ENCODE measurements at places on chromosomes 5 and 9.

DNA sequence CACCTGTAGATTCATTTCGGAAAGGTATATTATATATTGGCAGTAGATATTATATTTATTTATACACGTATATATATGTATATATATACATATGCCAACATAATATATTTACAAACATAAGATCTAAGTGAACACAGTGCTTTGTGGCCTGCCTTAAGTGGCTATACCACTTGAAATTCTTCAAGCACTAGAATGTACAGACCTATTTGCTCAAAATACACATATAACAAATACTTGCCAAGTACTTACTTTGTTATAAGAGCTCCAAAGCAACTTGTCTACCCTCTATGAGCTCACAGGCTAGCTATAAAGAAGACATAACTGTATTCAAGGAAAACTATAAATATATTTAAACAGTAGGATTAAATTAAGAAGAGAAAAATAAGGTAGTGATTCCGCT lies 33.6 kb upstream of the SLC36A1 start:
- DNase-seq = no peak
- H3K4me3 ChIP-seq = no peak overlapping the region
- no peaks in the 10 kb centered on the region for H3K36me3 ChIP-seq
- peaks cover 13% of the 10 kb centered on the region for H3K27me3 ChIP-seq
- H3K4me1 ChIP-seq = no peaks in the 10 kb centered on the region

DNA sequence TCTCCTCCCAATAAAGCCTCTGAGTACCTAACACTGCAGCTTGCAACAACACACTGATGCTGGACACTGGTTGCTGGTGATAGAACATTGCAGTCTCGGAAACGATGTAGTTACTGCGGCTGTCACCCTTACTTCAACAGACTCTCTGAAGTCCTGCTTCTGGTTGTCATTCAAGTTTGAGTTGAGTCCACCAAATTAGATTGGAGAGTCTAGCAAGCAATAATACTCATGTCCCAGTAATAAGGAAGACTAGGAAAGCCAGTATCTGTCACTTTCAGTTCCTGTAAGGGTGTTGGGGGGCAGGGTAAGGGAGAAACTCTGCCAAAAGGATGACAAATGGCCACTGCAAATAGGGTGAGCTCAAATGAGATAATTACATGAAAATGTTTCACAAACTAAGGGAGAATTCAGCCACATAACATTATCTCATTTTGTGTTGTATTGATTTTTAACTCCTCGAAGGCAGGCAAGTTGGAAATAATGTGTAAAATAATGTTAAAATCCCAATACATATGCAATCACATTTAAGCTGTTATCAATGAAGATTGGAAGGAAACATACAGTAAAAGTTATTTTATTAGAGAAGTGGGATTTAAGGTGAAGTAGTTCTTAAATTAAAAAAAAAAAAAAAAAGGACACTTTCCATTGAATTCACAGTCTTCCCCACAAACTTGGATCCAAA lies 849 bp upstream of the IFT74 start:
- H3K27me3 ChIP-seq = no peaks in the 10 kb centered on the region
- DNase-seq = no peak
- H3K27ac ChIP-seq = peak overlapping the region; percentile 81

DNA sequence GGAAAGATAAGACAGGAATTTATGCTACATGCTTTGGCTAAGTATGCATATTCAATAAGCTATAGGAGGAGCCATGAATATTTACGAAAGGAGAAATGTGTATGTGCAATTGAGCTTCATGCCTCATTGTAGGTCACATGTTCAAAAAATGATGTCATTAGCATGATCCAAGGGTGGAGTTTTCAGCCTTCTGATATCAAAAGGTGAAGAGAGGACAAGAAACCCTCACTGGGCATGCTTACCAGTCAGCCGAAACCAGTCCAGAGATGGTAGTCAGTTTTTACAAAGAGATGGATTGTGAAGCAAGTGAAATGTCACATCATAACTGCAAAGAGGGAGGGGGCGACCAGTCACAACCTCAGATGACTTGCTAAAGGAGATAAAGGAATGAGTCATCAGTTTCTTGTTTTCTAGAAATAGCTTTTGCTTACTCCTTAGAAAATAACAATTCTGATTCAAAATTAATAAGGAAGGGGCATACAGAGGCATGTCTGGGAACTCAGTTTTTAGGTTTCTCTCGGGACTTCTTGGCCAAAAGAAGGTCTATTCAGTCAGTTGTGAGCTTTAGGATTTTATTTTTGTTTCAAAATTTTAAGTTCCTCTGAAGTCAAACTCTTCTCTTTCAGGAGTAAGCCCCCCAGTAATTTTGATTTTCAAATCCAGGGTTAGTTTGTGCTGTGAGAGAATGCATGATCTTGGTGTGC lies 1067.8 kb upstream of the EDIL3 start:
- H3K4me1 ChIP-seq = no peaks in the 10 kb centered on the region
- no peak for DNase-seq
- no peak overlapping the region for H3K4me3 ChIP-seq
- no peaks in the 10 kb centered on the region for H3K27me3 ChIP-seq
- H3K27ac ChIP-seq = no peak overlapping the region

- no peak overlapping the region for H3K4me3 ChIP-seq
- H3K27me3 ChIP-seq = no peaks in the 10 kb centered on the region
- no peaks in the 10 kb centered on the region for H3K4me1 ChIP-seq
Observed at GRCh38 chr9:15999422-16000339, 446.8 kb downstream of the CCDC171 start.
